Mesenteric fat pad (tissue), 1 donor: ENCODE measurements at places on chromosomes 1 and 21. TPM values are rescaled to one million over a fixed set of nuclear protein-coding genes. Genes with fewer than 3 reads are reported as not detected.

Gene RNF223
- total RNA-seq = not detected

Gene TNNT2
- not detected for total RNA-seq

Gene FABP3
- total RNA-seq = 9.1 TPM

DNA sequence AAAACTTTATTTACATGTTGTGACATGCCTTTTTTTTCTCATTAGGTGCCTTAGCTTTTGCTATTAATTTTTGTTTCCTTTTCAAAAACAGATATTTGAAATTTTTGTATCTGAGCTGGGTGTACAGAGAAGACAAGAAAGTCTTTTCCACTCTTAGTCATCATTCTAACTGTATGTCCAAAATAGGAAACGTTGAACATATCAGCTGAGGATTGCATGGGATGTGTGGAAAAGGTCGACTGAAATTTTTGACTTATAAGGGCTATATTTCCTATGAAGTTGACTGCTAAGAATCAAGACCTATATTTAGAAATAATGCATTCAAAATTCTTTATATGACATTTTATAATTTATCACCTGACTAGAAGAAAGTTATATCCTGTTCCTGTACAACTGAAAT, 270.0 kb upstream of the ZRANB2 start:
- DNase-seq = no peak

DNA sequence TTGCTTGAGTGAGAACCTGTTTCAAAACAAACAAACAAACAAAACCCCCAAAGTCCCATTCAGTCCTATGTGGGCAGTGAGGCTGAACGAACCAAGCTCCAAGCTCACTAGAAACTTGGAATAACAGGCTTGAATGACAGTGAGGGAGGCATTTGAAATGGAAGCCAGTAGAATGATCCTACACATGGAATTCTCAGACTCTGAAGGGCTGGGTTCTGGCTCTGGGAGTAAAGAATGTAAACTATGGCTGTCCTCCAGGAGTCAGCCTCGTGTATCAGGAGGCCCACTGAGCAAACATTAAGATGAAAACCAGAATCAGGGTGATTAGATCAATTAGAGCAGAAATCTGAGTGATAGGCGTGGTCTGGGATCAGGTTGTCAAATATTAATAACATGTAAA, 14.9 kb downstream of the PCP4L1 start:
- no peak for DNase-seq

DNA sequence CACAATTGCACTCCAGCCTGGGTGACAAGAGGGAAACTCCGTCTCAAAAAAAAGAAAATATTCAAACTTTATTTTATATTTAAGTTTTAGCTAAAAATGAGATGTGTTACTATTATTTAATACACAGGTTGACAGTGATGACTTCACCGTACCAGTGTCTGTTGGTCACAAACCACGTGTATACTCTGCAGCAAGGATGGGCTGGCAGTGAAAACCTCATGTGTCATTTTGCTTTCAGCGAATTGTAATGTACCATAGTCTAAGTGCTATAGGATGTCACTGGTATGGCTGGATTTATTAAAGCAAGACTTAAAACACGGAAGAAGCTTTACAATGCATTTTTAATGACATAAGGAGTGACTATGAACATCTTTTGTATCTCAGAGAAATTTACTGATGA, 28.1 kb upstream of the NHLH2 start:
- DNase-seq = no peak

DNA sequence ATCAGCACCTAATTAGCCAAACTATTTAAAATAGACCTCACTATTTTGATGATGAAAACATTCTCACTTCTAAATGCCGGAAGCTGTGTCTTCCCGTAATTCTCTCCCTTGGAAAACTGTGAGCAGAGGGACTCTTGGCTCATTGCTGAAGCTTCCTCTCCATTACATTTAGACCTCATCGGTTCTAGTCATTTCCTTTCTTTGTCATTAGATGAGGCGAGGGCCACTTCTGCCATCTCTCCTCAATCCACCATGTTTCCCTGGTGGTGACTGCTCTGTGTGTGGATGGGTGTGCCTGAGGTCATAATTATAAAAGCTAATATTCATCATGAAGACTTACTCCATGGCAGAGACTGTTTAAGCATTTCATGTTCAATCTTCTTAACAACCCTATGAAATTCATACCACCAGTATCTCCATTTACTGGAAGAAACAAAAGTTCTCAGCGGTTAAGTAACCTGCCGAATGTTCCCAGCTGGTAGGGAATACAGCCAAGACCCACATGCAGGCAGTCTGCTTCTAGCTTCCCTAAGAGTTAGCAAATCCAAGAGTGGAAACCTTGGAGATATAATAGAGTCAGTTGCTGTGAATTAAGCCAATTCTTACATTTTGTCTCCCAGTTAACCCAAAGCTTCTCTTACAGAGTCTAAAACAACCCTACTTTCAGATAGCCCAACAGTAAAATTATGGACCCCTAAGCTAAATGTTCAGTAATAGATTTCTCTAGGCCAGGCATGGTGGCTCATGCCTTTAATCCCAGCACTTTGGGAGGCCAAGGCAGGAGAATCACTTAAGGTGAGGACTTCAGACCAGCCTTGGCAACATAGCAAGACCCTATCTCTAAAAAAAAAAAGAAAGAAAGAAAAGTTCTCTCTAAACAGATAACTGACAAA, 156.2 kb downstream of the ZBTB18 start:
- DNase-seq = no peak

GRCh38 chr1:6888268-6888667, 103.0 kb downstream of the CAMTA1 start:
- no peak for DNase-seq

GRCh38 chr1:85577419-85578320, 2.9 kb upstream of the CCN1 start:
- no peak for DNase-seq

DNA sequence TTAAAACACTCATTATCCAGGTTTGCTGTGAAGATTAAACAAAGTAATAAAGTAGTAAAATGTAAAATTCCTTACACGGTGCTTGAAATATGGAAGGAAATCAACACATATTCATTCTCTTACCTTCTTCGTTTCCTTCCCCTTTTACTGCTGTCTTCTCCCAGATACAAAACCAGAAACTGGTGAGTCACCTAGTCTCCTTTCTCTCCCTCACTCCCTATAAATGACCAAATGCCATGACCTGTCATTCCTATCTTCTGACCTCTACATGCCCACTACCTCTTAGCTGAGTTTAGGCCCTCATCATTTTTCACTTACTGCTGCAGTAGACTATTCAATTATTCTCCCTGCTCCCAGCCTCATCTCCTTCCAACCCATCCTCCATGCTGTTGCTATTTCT, 4.3 kb upstream of the NR1I3 start:
- DNase-seq = no peak

GRCh38 chr21:34974162-34974981, 74.7 kb downstream of the RUNX1 start:
- no peak for DNase-seq

DNA sequence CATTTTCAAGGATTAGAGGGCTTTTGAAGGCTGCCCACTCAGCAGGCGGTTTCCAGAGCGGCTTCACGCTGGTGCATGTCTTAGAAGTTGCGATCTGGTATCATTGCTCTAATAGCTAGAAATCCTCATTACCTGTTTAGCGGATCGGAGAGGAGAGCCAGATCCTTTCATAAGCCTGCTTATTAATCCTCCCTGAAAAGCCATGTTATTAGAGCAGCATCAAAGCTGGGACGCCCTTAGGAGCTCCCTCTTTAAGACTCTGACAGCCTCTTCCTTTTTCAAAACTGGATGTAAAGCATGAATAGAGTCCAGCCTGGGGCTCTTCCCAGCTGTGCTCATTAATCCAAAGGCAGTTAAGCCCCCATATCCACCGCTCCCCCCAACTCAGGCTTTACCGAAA, 13.9 kb upstream of the CTSE start:
- DNase-seq = no peak
